ENCODE measurements at places on chromosomes 6 and 20.

- no peak for DNase-seq
Observed at GRCh38 chr6:2938004-2938631, 33.2 kb downstream of the SERPINB6 start.

DNA sequence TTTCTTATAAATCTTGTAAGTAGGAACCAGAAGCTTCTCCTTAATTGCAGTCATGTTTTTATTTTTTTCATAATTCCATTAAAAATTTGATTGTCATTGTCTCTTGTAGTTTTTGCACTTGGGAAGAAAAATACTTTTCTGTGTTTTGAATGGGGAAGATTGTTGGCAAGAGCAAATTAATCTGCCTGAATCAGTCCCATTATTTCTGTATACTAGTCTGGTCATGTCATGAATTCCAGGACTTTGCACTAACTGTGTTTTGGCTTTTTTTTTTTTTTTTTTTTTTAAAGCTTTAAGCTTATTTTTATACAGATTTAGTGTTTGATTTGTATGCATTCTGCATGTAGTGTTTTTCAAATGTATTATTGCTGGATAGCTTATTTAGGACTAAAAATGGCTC lies 47.6 kb downstream of the RALGAPB start:
- DNase-seq = no peak

DNA sequence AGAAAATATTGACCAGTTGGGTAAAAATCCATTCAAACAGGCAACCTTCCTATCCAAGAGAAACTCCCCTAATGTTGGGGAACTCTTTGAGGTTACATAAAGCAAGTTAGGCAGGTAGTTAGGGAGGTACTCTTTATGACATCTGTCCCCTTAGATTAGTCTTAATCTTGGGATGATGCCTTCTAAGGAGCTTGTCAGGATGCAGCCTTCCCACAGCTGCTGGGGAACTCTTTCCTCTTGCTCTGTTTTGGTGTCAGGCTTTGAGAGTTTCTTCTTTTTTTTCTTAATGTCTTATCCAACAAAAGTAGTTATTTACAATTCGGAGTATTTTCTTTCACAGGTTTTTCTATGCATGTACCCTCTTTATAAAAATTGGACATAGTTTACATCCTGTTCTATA lies 194.8 kb downstream of the CDKAL1 start:
- no peak for DNase-seq

GRCh38 chr6:10613723-10614122 lies 80.7 kb downstream of the C6orf52 start:
- no peak for DNase-seq

GRCh38 chr20:23155141-23155590 lies 69.0 kb upstream of the CD93 start:
- DNase-seq = no peak

GRCh38 chr6:19837511-19838441 lies 606 bp downstream of the ID4 start:
- no peak for DNase-seq

DNA sequence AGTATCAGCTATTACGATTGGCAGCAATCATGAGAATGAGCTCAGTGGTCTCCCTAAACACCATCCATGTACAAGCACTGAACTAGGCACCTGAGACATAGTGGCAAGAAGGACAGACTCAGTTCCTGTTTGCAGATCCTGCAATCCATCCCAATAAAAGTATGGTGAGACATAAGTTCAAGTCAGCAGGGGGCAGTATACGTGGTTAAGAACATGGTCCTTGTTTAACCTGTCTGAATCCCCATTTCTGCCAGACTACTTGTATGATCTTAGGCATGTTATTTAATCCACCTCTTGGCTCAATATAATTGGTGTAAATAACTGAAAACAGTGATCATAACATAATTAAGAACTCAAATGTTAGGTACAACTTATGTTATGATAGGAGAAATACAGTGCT lies 33.2 kb upstream of the PNISR start:
- no peak for DNase-seq

DNA sequence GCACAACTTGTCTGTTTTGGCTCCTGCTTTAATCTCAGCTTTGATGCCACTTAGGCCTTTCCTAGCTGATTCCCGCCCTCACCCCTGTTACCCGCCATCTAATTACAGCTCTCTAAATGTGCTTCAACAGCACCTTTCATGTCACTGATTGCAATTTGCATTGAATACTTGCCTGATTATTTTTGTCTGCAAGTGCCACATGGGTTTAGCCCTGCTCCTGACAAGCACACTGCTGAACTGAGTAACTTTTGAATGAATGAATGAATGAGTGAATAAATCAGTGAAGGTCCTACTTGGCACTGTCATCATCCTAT lies 591 bp upstream of the DCBLD1 start:
- DNase-seq = no peak

DNA sequence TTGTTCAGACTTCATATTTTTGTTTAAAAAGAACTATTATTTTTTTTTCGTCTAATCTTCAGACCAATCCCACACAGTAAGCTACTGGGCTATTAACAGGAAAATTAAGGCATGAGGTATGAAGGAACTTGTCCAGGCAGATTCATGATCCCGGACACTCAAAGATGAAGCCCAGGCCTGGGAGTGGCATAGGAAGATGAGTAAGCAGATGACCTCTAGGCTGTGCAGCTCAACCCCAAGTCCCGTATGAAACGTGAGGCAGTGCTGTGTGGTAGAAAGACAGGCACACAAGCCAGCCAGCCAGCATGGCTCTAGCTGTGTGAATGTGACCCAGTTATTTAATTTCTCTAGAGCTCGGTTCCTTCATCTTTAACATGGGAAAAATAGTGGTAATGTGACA lies 231.9 kb downstream of the CLIC5 start:
- DNase-seq = no peak

- no peak for DNase-seq
Observed at GRCh38 chr6:34232901-34233300, 3.8 kb upstream of the HMGA1 start.

DNA sequence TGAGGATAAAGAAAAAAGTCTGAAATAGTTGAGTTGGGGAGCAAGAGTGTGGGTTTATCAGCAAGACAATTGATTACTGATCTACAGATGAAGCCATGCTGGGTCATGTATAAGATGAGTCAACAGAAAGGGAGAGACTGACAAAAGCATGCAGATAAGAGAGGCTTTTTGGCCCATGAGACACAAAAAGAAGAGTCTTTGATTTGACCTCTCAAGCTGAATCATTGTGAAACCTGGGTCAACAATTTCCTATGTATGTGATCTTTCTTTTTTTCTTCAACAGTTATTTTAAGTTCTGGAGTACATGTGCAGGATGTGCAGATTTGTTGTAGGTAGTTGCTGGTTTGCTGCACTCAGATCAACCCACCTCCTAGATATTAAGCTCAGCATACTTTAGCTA lies 15.9 kb downstream of the RIMS1 start:
- no peak for DNase-seq

GRCh38 chr20:50344232-50345071 lies 153.8 kb downstream of the CEBPB start:
- no peak for DNase-seq

GRCh38 chr6:148738946-148739821 lies 7.6 kb upstream of the UST start:
- no peak for DNase-seq

DNA sequence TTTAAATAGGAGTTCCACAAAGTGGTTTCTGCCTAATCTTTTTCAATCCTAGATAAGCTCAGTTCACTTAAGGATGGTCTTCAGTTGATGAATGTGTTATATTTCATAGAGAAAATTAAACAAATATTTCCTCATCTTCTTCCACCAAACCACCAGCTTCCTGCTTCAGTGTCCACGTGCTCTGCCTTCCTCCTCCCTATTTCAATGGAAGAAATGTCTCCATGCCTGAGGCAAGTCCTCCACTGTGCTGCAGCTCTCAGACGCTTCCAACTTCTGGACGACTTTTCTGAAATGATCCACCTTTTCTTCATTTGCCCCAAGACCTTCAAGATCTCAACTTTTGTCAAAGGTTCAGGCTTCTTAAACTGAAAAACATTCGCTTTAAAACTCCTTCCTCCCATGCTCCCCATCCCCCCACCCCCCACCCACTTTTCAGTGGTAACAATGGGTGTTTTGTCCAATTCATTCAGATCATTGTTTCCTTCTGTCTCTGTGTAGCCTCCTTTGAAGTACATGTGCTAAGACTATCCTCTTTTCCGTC lies 25.3 kb upstream of the FABP7 start:
- no peak for DNase-seq

GRCh38 chr6:33828764-33829731 lies 25.2 kb upstream of the MLN start:
- DNase-seq = no peak

- no peak for DNase-seq
Observed at GRCh38 chr6:88958842-88959241, 4.6 kb downstream of the RNGTT start.

DNA sequence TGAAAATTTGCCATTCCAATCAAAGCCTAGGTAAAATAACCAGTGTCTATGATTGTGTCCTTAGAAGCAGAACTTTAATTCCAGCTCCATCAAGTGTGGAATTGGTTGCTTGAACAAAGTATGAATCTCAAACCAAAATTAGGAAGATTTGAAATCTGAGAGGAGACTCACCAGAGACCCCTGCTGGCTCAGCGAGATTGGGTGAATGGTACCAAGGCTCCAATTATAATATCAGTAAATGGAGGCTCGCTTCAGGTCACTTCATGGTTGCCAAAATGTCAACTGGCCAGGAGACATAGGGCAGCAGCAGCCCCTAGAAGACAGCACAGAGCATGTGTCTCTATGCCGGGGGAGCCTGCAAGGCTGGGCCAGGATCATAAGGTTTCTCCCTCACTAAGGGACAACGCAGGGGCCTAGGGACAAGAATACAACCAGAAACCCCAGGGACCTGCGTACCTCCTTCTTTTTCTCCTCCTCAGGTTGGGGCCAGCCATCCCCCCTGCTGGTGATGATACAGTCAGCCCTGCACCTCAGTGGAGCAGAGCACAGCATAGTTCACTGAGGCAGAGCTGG lies 14.0 kb downstream of the RBL1 start:
- peak; percentile 23 for DNase-seq

DNA sequence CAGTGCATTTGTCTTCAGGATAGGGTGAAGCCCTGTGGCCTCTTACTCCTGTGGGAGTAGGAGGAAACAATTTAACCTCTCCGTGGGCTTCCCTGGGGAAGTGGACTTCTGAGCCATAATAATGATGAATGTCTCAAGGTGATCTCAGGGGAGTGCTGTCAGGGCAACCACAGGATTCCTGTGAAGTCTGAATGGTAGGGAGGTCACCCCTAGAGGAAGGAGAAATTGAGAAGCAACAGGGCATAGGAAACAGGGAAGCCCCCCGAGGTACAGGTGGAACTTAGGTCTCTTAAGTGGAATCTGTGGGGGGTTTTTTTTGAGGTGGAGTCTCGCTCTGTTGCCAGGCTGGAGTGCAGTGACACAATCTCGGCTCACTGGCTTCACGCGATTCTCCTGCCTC lies 26.9 kb downstream of the STK35 start:
- DNase-seq = no peak

GRCh38 chr6:135464634-135465033 lies 32.9 kb downstream of the AHI1 start:
- DNase-seq = no peak

DNA sequence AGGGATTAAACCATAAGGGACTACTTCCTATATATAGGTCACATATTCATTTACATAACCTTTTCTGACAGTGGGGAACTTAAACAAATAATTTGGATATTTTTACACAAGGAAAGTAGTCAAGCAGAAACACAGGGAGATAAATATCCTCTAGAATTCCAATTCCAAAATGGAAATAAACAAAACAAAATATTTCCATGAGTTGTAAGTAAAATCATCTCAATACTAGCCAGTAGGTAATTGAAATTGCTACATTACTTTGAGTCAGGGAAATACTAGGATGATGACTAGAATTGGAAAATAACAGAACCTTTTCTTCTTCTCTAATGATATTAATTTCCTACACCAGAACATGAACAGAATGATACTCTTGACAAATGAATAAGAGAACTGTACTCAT lies 1308.1 kb upstream of the GJE1 start:
- DNase-seq = no peak
